ENCODE measurements at places on chromosomes 1 and 21.

GRCh38 chr1:204348722-204349121 lies 11.0 kb downstream of the PLEKHA6 start:
- DNase-seq: no peak

GRCh38 chr1:227170361-227171166 lies 147.7 kb downstream of the CDC42BPA start:
- DNase-seq: no peak

DNA sequence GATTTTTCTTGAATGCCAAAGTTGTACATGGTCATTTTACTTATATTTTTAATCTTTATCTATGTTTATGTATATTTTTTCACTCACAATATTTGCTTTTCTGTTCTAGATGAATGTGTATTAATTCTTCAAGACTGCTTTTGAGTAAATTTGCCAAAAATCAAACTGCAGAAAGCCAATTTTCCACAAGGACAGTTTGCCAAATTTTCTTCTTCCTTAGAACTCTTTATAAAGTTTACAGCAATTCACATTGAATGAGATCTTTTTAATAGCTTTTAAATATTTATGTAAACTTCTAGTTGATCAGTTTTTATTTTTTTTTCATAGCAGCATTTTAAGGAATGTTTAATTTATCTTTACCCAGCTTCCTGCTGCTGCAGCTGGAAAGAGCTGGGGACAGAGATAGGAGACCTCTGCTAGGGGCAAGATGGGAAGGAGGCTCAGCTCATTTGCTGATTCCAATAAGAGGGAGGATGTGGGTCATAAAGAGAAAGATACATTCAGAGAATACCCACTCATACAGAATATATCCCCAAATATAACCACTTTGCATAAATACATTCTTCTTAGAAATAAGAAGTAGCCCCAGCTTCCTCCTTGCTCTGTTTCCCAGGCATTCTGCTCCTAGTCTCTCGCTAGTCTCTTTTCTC lies 93.0 kb downstream of the ODF2L start:
- DNase-seq: no peak

DNA sequence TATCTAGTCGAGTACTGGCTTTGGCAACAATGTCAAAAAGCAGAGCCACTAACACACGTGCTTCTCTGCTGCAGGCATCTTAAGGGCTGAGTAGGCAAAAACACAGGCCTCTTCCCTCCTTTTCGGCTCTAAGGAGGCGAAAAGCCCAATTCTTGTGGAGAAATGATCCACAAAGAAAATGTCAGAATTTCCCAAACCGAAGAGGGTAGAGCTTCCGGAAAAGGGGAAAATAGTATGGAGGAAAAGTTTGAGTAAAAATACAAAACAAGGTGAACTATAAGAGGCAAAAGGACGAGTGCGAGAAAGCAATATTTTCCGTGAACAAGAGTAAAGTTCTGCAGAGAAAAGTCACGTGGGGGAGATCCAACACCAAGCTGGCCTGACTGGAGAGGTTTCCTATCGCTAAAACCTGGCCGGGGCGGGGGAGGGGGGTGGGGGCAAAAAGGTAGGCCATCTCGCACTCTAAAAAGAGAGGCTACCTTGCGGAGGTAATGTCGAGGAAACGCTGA lies 551 bp downstream of the ZRANB2 start:
- DNase-seq: no peak

GRCh38 chr1:175635092-175635491 lies 108.3 kb downstream of the TNR start:
- DNase-seq: no peak

DNA sequence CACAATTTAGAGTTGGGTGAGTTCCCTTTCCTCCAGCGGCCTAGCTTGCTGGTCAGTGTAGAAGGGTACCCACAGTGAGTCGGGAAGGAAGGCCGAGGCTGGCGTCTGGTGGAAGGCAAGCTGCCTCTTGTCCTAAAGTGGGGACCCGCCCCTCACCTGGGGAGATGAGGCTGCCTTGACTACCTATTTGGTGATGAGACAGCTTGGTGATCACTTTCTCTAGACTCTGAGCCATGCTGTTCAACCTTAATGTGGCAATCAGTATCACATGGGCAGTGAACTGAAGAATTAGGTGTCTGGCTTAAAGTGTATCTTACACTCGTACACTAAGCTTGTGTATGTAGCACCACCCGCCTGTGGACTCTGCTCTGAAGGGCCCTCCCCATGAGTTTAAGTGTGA lies 100.7 kb downstream of the COLGALT2 start:
- DNase-seq: no peak

GRCh38 chr1:226846786-226847185 lies 23.6 kb upstream of the PSEN2 start:
- no peak for DNase-seq

GRCh38 chr1:36913484-36914060 lies 120.7 kb downstream of the GRIK3 start:
- DNase-seq: no peak

- DNase-seq: no peak
Measured at GRCh38 chr1:203797216-203797615, 1.8 kb downstream of the ZBED6 start.

DNA sequence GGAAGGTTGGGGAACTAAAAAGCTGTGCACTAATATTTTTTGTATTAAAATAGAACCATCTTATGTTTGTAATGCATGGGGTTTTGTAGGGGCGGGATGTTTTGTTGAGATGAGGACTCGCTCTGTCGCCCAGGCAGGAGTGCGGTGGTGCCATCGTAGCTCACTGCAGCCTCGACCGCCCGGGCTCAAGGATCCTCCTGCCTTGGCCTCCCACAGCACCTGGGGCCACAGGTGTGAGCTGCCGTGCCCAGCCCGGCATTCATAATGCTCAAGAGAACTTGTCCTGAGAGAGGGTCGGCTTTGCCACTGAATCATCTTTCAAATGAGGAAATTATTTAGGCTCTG lies 3.0 kb upstream of the C1orf159 start:
- DNase-seq: no peak

DNA sequence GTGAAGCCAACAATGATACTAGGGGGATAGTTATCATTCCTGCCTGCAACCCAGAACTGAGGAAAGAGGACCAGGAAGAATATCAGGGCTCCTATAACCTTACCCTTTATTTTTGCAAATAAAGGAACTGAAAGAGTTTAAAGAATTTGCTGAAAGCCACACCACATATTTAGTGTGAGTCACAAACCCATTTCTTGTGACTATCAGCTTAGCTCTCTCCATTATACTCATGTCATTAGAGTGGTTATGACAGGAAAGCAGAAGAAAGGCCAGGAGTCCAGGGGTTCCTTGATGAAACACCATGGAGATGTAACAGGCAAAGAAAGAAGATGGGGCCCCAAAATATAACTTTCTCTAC lies 141.1 kb upstream of the SAMSN1 start:
- DNase-seq: no peak

- no peak for DNase-seq
Measured at GRCh38 chr1:208461680-208462079, 217.5 kb upstream of the PLXNA2 start.

DNA sequence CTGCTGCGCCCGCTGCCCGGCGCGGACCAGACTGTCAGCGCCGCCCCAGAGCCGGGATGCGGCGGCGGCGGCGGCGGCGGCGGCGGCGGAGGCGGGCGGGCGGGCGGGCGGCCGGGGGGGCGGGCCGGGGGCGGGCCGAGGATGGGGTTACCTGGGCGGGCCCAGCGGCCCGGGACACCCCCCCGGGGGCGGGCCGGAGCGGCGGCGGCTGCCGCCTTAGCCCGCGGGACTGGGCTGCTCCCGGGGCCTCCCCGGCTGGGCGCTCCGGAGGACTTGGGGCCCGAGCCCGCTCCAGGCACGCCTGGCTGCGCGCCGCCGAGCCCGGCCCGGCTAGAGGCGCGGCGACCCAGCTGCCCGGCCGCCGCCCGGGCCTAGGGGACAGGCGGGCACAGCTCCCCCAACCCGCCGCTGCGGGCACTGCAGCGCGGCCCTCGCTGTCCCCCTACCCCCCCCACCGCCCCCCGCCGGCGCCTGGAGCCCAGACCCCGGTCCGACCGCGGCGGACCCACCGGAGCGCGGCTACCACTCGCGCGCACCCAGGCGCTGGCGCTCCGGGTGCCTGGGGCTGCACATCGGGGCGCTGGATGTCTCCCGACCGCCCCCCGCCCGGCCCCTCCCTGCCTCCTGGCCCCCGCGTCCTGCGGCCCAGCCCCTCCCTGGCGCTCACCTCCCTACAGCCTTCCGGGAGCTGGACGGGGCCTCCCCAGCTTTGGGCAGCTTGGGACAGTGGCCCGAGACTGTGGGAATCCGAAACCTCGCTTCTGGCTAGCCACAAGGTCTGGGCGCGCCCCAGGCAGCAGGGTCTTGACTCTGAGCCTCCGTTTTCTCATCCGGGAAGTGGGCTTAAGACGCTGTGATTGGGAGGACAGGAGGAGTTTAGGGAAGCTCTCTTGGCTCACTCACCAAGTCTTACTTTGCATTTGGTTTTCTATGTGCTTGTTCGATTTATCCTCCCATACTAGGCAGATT lies at the start of gene WNT4:
Gene WNT4 (minus strand): TSS at position 33 of the 969 bp plus-strand sequence. CDS start 175 bp downstream, outside the sequence.
- DNase-seq: peak; percentile 5

DNA sequence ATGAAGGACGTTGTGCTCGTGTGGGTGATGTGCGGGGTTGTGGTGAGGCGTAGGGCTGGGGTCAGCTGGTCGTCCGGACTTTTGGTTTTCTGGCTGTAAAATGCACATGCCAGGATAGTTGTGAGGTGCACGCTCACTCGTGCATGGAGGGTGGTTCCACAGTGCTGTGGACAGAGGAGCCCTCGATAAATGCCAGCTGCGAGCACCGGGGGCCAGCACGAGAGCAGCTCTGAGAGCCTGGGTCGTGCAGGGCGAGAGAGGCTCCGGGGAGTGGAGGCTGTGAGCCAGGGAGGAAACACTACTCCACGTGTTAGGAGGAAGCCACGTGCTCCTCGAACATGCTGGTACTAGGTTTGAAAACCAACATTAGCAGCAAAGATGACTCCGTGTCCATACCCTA lies 39.4 kb downstream of the COL18A1 start:
- no peak for DNase-seq

DNA sequence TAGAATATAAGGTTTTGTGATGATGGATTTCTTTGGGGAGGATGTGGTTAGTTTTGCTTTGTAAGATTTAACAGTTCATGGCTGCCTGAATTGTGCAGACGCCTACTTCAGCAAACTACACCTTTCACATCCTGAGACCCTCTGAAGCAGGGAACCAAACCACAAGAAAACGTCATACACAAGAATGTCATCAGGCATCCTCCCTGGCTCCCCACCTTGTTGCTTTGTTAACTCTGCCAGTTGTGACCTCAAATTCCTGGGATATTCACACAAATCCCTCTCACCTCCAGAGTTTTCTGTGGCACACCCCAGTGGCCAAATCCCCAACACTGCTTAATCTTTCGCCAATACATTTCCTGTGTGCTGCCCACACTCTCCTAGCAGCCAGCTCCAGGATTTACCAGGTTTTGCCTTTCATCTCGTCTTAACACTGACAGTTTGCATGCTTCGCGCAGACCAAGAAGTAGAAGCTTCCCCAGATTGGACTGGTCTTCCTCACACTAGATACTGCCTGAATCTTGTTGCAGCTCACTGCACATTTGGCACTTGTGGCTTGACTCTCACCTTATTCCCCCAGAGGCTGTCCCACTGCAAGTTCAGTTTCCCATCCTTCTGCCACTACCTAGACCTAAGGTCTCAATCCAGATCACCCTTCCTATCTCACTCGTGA lies 51.1 kb upstream of the CTTNBP2NL start:
- DNase-seq: no peak

DNA sequence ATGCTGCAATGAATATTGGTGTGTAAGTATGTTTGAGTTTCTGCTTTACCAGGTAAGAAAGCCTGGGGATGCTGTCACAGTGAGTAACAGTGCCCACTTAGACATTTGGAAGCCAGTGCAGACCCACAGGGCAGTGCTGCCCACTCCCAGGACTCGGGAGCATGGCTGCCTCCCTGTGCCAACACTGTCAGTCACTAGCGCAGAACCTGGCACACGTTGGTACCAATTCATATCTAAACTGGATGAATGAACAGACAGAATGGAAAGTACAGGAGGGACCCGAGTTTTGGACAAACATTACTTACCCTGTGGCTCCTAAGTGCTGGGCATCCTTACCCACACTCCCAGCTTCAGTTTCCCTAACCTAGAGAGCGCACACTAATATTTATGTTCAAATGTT lies 1.6 kb upstream of the EVA1C start:
- DNase-seq: no peak

- no peak for DNase-seq
Measured at GRCh38 chr1:12326986-12327385, 97.2 kb downstream of the VPS13D start.

DNA sequence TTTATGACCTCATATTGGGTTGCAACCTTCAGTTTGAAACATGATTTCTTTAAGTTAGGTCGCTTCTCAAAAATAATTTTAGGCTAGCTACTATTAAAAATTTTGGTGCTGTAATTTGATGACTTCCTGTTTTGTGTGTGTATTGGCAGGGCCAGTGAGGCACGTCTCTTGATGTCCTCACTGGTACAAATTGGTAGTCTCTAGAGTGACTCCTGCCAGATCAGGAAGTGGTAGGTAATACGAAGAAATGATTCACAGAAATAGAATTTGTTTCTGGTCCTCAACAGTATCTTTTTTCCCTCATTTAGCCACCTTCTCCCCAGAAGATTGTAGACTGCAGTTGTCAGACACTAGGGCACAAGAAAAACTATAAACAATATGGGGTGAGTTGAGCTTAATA lies 120.9 kb upstream of the KIAA1614 start:
- DNase-seq: no peak

- no peak for DNase-seq
Measured at GRCh38 chr1:112399456-112399855, 3.4 kb downstream of the CTTNBP2NL start.

DNA sequence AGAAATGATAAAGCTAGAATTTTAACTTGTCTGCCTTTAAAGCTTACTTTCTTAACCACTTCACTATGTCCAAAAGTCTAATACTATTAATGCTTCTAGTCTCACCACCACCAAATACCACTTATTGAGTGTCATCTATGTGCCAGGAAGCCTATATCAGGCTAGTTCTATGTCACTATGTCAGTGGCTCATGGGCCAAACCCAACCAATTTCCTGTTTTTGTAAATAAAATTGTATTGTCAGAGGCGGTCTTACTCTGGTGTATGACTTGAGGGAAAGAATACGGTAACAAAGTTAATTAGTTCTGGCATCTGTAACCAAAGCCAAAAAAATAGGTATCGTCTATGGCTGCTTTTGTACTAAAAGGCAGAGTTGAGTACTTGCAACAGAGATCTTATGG lies 14.8 kb downstream of the F5 start:
- no peak for DNase-seq

All from effector memory CD4-positive, alpha-beta T cell (primary cell).